ENCODE measurements at places on chromosomes 5 and 9.

DNA sequence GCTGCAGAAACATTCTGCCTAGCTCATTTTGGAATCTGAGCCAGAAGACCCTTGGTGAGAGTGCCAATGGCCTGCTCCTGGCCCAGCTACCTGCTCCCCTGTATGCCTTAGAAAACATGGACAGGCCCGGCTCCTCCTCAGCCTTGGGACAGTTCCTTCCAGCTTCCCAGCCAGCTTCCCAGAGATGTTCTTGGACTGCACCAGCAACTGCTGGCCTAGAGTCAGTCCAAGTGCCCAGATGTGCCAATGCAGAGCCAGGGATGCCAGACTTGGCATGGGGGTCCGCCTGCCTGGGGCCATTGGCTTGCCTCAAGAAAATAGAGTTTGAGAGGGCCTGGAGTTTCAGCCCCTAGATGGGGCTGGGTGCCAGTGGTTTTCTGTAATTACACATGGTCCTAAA is 142.2 kb upstream of the TRIM32 start:
- DNase-seq, result no peak

- no peak for DNase-seq
These were observed 157.8 kb upstream of the RASEF start for GRCh38 chr9:83220730-83221129.

DNA sequence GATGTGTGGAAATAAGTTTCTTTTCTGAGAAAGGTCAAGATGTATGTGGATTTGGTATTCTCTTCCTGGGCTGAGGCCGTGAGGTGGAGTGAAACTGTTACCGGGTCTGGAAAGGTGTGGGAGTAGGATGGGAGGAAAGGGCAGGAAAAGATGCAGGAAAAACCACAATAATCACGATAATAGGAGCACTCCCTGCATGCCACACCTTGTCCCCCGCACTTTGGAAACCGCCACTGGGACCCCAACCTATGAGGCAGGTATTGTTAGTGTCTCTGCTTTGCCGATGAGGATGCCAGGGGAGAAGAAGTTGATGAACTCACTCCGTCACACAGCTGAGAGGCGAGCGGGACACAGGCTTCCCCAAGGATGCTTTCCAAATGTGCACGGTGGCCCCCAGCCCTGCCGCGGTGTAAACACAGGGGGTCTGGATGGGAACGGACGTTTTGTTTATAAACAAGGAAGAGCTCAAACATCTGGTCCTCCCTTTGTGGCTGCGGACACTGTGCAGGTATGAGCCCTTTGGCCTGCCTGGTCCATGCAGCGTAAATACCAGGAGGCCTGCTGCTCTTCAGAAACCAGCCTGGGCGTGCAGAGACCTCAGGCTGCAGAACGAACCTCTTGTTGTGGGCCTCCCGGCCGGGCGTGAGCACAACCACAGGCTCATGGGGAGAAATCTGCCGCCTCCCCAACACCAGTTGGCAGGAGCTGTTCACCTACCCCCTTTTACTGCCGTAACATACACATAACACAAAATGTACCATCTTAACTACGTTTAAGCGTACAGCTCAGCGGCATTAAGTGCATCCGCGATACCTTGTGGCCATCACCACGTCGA is 126.7 kb downstream of the COL23A1 start:
- no peak for DNase-seq

- DNase-seq, result no peak
These were observed 56.7 kb downstream of the HRH2 start for GRCh38 chr5:175714479-175715085.

DNA sequence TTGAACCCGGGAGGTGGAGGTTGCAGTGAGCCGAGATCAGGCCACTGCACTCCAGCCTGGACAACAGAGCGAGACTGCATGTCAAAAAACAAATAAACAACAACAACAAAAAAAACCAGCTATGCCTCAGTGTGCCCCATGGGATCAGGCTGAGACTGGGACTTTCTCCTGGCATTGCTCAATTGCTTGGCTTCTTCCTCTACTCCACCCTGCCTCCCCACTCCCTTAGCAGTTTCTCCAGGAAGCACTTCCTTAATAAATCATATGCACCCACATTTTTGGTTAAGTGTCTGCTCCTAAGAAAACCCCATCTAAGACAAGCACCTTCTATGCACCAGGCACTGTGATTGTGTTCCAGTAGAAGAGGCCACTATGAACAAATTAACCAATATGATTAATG is 41.0 kb upstream of the TMEM252 start:
- no peak for DNase-seq
